Activated CD4-positive, alpha-beta T cell treated with anti-CD3 and anti-CD28 coated beads for 1 hour (primary cell): ENCODE measurements at places on chromosomes 2 and 18.

GRCh38 chr18:21857871-21858270, 117.3 kb downstream of the MIB1 start:
- DNase-seq: no peak

DNA sequence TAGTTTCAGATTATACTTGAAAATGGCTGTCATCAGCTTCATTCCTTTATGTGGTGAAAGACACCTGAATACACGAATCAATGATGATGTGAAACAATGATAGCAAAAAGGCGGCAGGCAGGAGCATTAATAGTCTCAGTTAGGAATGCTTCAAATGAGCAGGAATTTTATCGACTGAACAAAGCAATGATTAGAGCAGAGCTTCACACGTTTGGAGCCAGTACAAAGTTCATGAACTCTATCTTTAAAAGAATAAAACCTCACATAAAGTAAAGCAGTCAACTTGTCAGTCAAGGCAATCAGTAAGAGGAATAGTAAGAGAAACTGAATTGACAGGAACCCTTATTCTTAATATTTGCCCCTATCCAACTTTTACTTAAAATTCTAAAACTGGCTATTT, 78.4 kb upstream of the SERTAD2 start:
- no peak for DNase-seq

GRCh38 chr18:63585988-63586387, 1.2 kb upstream of the SERPINB13 start:
- DNase-seq: no peak

DNA sequence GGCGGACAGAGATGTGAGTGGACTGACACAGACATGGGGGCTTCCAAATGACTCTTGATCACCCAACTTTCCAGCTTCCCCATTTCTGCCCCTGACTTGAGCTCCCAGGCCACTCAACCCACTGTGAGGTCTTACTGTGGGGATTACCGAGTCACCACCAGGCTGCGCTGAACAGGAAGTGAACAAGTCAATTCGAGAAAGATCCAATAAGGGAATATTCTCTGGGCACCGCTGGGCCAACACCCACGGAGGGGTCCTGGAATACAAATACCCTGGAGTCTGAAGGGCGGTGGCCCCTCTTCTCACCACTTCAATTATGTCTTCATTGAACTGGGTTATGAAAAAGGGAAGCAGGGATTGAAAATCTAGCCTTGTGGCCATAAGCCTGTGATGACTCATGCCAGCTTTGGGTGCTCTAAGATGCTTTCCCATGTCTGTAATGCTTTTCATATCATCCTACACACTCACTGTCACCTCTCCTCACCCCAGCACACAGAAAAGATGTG, 37.7 kb downstream of the BCL11A start:
- no peak for DNase-seq

- no peak for DNase-seq
Observed at GRCh38 chr2:170212625-170213280, 34.8 kb downstream of the MYO3B start.

DNA sequence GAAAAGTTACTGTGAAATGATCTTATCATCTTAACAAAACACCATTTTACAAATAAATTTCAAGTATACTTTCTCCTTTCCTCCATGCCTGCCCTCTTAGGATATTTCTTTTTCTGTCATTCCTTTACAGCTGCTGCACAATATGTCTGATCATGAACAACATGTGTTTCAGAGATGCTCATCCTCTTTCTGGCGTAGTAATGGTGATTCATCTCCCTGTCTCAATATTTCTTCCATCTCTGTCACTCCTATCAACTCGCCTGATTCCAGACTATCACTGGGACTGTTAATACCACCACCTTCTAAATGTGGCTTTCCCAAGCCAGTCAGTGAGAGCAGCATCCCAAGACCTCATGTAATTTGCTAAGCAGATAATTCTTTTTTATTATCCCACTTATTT, 290.5 kb downstream of the GULP1 start:
- no peak for DNase-seq
